ENCODE measurements at places on chromosomes 11 and 22. TPM values are rescaled to one million over a fixed set of nuclear protein-coding genes. Genes with fewer than 3 reads are reported as not detected.

The P2RX6 gene
- 17.8 TPM for total RNA-seq

DNA sequence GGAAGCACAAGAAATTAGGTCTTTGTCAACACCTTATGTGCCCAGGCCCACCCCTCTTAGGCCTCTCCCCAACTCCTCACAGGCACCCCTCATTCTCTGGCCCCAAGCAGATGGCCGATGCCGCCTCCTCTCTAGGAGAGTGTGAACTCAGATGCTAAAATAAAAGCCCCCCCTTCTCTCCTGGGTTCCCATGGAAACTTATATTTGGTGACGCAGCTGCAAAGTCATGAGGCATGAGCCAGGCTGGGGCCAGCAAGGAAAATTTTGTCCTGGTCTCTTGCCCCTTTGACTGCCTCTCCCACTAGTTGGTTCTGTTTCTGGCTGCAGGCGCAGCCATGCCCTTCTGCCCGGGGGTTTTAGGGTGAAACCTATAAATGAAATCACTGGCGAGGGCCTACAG lies 11.8 kb downstream of the RCOR2 start:
- H3K4me3 ChIP-seq = no peak overlapping the region
- H3K27me3 ChIP-seq = no peaks in the 10 kb centered on the region
- DNase-seq = no peak
- H3K4me1 ChIP-seq = peaks cover 3% of the 10 kb centered on the region

DNA sequence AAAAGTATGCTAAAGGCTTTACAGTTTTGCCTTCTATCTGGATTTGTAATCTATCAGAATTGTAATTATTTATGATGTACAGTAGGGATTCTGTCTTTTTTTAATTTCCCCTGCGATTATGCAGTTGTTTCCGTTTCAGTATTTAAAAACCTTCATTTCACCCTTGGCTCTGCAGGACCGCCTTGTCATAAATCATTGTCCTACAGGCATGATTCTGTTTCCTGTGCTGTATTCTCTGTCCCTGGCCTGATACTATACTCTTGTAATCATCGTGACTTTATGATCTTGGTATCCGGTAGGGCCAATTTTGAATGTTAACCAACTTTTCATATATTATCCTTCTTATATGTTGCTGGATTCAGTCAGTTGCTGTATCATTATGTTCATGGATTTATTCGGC lies 151.7 kb downstream of the ATXN10 start:
- H3K27me3 ChIP-seq = no peaks in the 10 kb centered on the region
- DNase-seq = no peak
- no peak overlapping the region for H3K4me3 ChIP-seq
- H3K4me1 ChIP-seq = no peaks in the 10 kb centered on the region

DNA sequence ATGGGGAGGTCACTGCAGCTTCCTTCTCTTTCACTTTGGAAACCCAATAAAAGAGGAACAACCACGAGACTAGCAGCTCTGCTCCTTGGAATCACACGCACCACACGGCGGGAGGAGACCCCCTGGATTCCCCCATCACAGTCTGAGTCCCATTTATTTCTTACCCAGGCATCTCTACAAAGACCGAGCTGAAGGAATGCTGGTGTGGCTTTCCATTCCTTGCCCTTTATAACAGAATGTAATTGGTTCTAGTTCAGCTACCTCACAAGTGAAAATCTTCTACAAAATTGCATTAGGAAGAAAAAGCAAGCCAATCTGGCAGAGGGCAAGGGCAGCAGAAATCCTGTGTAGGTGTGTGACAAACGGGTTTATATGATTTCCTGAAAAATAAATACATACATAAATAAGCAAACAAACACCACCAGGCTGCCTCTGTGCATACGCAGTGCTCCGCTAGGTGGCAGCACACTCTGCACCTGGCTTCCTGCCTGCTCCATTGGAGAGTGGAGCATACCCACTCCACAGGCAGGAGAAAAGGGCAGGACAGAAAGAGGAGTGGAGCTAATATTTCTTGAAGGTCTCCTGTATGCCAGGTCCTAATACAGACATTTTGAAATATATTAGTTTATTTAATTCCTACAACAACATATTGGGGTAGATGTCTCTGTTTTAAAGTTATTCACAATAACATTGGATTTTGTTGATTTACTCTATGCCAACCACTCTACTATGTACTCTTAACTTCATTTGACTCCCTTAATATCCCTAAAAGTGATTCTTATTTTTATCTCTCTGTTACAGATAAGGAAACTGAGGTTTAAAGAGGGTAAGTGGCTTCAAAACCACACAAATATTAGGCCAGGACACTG lies 673.1 kb downstream of the KCNA4 start:
- no peak overlapping the region for H3K4me3 ChIP-seq
- DNase-seq = peak; percentile 25
- no peaks in the 10 kb centered on the region for H3K4me1 ChIP-seq
- H3K27ac ChIP-seq = no peak overlapping the region
- H3K36me3 ChIP-seq = no peaks in the 10 kb centered on the region
- H3K27me3 ChIP-seq = no peaks in the 10 kb centered on the region

The MS4A3 gene
- total RNA-seq = not detected

The GGTLC3 gene
- total RNA-seq = not detected

DNA sequence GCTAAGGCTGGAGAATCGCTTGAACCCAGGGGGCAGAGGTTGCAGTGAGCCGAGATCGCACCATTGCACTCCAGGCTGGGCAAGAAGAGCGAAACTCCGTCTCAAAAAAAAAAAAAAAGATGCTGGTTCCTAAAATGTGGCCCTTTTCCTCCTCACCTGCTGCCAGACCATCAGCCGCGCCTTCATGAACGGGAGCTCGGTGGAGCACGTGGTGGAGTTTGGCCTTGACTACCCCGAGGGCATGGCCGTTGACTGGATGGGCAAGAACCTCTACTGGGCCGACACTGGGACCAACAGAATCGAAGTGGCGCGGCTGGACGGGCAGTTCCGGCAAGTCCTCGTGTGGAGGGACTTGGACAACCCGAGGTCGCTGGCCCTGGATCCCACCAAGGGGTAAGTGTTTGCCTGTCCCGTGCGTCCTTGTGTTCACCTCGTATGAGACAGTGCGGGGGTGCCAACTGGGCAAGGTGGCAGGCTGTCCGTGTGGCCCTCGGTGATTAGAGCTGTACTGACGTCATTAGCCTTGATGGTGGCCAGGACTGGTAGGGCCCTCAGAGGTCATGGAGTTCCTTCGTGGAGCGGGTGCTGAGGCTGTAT lies 50.7 kb upstream of the PPP6R3 start:
- H3K27ac ChIP-seq = no peak overlapping the region
- peaks cover 2% of the 10 kb centered on the region for H3K36me3 ChIP-seq
- DNase-seq = no peak

DNA sequence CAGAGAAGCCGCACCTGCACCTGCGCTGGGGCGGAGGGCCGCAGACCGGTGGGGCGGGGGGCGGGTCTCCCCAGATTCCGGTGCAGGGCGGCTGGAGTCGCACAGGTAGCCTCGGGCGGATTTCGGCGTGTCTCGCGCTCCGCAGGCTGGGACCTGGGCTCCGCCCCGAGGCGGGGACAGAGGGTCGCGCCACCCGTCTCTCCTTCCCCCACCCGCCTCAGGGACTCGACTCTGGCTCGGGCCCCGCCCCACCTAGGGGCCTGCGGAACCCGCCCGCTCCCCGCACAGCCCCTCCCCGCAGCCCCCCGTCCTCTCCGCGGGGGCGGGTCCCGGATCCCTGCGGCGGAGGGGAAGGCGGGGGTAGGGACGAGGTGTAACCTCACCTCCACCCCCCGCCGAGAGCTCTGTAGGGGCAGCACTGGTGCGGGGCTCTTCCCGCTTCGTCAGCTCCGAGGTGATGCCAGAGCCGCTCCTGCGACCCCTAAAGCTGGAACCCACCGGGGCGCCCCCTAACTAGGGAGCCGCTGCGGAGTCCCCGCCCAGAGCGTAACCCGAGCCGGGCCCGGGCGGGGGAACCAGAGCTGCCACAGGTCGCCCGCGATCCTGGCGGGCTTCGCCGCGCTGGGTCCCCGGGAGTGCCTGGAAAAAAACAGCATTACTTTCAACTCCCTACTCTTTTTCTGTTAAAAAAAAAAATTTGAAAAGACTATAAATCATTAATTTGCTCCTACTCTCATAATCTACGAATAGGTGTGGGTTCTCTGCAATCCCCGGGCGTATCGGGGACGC lies at the start of gene SLC29A2:
Gene SLC29A2 (minus strand): TSS at position 134 of the 789 bp plus-strand sequence. CDS start 169 bp downstream, outside the sequence.
- no peak for DNase-seq
- H3K4me1 ChIP-seq = peaks cover 6% of the 10 kb centered on the region
- no peak within 1 kb of the TSS for H3K27ac ChIP-seq
- no peaks in the 10 kb centered on the region for H3K36me3 ChIP-seq
- H3K4me3 ChIP-seq = peak within 1 kb of the TSS; percentile 58

GRCh38 chr11:7969756-7970646 lies 4.8 kb upstream of the NLRP10 start:
- H3K4me3 ChIP-seq = no peak overlapping the region
- no peaks in the 10 kb centered on the region for H3K27me3 ChIP-seq
- DNase-seq = peak; percentile 67
- peaks cover 15% of the 10 kb centered on the region for H3K4me1 ChIP-seq
- H3K27ac ChIP-seq = no peak overlapping the region

GRCh38 chr11:88164320-88164719 lies 10.9 kb downstream of the RAB38 start:
- H3K36me3 ChIP-seq = no peaks in the 10 kb centered on the region
- H3K27ac ChIP-seq = no peak overlapping the region
- H3K4me1 ChIP-seq = no peaks in the 10 kb centered on the region
- no peak for DNase-seq

DNA sequence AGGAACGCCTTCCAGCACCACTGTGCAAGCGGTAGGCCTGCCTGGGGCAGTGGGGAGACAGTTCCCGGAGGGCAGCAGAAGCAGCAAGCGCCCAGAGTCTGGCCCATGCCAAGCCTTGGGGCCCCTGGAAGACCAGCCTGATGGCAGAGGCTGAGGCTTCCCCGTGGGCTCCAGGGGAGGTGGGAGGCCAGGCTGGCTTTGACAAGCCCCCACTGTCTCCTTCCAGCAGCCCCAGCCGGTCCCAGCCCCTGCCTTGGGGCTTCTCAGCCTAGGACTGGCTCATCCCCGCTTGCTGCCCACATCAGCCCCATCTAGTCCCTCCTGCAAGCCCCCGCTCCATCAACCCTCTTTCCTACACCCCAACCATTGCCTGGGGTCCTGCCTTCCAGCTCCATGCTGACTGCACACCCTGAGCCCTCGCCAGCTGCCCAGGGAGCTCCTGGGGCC lies 46.7 kb downstream of the IGF2 start:
- H3K4me3 ChIP-seq = no peak overlapping the region
- no peak overlapping the region for H3K27ac ChIP-seq

- peak; percentile 58 for DNase-seq
- peak overlapping the region; percentile 41 for H3K27ac ChIP-seq
- H3K36me3 ChIP-seq = no peaks in the 10 kb centered on the region
- peaks cover 7% of the 10 kb centered on the region for H3K4me1 ChIP-seq
- H3K4me3 ChIP-seq = no peak overlapping the region
Measured at GRCh38 chr11:8934742-8935488, 2.2 kb upstream of the C11orf16 start.

DNA sequence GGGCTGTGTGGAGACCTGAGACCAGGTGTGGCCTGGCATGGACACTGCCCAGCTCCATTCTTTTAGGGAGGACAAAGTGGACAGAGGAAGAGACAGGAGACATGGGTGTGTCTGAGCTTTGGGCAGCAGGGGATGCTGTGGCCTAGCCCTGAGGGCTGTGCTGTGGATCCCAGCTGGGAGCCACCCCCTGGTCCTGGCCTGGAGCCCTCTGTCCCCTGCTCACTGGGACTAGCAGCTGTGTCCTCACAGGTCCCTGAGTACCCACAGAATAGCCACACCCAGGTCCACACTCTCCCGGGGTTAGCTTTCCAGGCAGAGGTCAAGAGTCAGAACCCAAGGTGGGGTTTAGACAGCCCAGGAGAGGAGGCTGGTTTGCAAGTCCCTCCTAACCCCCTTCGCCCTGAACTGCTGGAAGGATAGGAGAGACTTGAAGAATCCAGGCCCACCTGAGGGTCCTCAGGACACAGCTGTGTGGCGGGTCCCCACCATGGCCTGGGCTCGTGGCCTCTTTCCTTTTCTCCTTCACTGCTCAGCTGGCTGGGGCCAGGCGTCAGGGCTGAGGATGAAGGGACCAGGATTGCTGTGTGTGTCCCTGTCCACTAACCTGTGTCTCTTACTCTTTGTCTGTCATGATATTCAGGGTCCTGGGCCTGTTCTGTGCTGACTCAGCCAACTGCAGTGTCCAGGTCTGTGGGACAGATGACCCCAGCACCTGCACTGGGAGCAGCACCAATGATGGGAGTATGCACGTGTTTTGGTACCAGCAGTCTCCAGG lies 78.5 kb upstream of the VPREB1 start:
- H3K4me3 ChIP-seq = no peak overlapping the region
- H3K27ac ChIP-seq = no peak overlapping the region
- no peaks in the 10 kb centered on the region for H3K36me3 ChIP-seq
- no peaks in the 10 kb centered on the region for H3K4me1 ChIP-seq
- no peak for DNase-seq

GRCh38 chr11:115378557-115378956 lies 125.7 kb downstream of the CADM1 start:
- no peaks in the 10 kb centered on the region for H3K27me3 ChIP-seq
- no peak overlapping the region for H3K27ac ChIP-seq
- H3K4me1 ChIP-seq = no peaks in the 10 kb centered on the region
- H3K36me3 ChIP-seq = no peaks in the 10 kb centered on the region
- no peak overlapping the region for H3K4me3 ChIP-seq

- no peak overlapping the region for H3K4me3 ChIP-seq
- no peaks in the 10 kb centered on the region for H3K4me1 ChIP-seq
- H3K27me3 ChIP-seq = no peaks in the 10 kb centered on the region
- H3K36me3 ChIP-seq = no peaks in the 10 kb centered on the region
- DNase-seq = peak; percentile 40
- no peak overlapping the region for H3K27ac ChIP-seq
Measured at GRCh38 chr11:105108247-105108646, 31.3 kb downstream of the CARD18 start.

The PELI3 gene
- total RNA-seq = 16.2 TPM

The C11orf21 gene
- not detected for total RNA-seq

- no peak overlapping the region for H3K4me3 ChIP-seq
- no peak overlapping the region for H3K27ac ChIP-seq
- H3K4me1 ChIP-seq = no peaks in the 10 kb centered on the region
- DNase-seq = peak; percentile 52
- H3K27me3 ChIP-seq = peaks cover 5% of the 10 kb centered on the region
Measured at GRCh38 chr22:36946421-36947158, 33.2 kb downstream of the CSF2RB start.

The LIMK2 gene
- 13.9 TPM for total RNA-seq

The ANO5 gene
- 0.77 TPM for total RNA-seq

The CEP126 gene
- 1.8 TPM for total RNA-seq

The PHOX2A gene
- not detected for total RNA-seq

The RIBC2 gene
- total RNA-seq = not detected

DNA sequence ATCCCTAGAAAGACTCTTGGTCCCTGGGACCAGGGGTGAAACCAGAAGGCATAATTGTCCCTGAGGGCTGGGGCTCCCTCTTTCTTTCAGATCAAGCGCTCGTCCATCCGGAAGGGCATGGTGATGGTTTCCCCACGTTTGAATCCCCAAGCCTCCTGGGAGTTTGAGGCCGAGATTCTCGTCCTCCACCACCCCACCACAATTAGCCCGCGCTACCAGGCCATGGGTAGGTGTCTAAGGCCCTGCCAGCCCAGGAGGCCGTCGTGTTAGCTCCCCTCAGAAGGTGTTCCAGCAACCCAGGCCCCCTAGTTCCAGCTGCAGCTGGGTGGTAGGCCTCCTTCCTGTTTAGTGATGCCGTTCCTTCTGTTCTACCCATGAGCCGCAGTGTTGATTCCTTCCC lies 21.4 kb downstream of the GTPBP1 start:
- no peak overlapping the region for H3K27ac ChIP-seq
- H3K36me3 ChIP-seq = peaks cover 49% of the 10 kb centered on the region
- H3K4me3 ChIP-seq = no peak overlapping the region
- H3K4me1 ChIP-seq = no peaks in the 10 kb centered on the region

GRCh38 chr11:11622772-11623171 lies 967 bp upstream of the GALNT18 start:
- H3K4me1 ChIP-seq = no peaks in the 10 kb centered on the region
- DNase-seq = no peak
- no peaks in the 10 kb centered on the region for H3K36me3 ChIP-seq
- H3K4me3 ChIP-seq = no peak overlapping the region
- H3K27me3 ChIP-seq = peaks cover 6% of the 10 kb centered on the region
- no peak overlapping the region for H3K27ac ChIP-seq
